Kidney (tissue), 22 donors: ENCODE measurements at places on chromosomes 3 and 15.

DNA sequence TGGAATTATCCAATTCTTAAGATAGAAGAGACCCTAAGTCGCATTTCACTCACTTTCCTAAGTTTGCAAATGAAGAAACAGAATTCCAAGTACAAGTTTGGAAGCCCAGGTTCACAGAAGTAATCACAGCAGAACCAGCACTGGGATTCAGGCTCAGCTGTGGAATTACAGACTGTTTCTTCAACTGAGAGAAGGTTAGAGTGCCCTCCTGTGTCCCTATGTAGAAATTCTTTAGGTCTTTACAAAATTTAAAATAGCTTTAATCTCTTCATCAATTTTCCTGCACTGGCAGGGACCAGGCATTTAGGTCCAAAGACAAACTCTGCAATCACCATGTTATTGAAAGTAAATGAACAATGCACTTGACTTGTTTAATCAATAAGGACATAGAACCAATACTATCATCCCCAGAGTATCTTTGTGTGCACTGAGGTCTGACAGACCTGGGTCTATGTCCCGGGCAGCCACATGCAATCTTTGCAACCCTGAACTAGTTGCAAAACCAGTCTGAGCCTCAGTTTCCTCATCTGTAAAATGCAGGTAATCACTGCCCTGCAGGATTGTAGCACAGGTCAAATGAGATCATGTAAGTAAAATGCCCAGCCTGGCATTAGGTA, 96.3 kb upstream of the ZBED2 start:
- DNase-seq = no peak

DNA sequence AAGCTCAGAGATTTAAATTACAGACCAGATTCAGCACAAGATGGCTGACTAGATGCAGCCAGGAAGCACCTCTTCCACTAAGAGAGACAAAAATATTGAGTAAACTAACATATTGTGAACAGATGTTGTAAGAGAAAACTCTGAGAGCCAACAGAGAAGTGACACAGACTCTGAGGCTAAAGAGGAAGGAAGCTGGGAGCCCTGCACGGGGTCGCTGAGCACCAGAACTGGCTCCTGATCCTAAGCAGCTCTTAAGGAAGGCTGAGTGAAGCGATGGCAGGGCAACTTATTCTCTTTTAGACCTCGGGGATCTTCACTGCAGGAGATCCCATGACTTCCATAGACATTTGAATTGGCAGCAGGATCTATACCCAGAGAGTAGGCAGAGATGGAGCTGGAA, 578.0 kb upstream of the GRM7 start:
- DNase-seq = no peak

DNA sequence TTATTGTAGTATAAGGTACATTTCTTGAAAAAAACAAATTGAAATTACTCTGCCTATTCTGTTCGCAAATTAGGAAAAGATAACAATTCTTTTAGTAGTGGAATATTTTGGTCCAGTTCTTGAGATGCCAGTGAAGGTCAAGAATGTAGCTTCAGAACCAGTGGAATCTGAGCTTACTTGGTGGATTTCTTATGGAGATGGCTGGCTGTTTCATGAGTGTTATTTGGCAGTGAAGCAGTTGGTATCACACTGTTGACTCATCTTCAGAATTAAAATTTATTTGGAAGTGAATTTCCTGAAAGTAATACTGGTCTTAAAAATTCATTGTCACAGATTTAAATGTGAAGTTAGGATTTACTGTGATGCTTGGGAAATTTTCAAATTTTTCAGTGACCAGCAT, 19.1 kb downstream of the RNF13 start:
- no peak for DNase-seq

DNA sequence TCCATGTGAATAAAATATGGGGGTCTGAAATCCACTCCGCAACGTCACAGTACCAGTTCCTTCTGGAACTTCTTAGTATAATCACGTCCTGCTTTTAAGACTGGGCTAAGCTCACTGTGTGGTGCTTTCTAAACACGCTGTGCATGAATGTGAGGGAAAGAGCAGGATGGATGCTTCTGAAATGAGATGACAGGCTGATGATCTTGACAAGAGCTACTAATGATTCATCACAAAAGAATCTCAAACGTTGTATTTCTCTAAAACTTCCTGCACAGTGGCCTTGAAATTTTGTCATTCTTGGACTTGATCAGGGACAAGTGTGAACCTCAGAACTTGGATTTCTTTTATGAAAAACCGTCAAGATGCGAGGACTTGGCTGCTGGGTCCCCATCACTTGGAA, 221.4 kb downstream of the CADPS start:
- DNase-seq = no peak

DNA sequence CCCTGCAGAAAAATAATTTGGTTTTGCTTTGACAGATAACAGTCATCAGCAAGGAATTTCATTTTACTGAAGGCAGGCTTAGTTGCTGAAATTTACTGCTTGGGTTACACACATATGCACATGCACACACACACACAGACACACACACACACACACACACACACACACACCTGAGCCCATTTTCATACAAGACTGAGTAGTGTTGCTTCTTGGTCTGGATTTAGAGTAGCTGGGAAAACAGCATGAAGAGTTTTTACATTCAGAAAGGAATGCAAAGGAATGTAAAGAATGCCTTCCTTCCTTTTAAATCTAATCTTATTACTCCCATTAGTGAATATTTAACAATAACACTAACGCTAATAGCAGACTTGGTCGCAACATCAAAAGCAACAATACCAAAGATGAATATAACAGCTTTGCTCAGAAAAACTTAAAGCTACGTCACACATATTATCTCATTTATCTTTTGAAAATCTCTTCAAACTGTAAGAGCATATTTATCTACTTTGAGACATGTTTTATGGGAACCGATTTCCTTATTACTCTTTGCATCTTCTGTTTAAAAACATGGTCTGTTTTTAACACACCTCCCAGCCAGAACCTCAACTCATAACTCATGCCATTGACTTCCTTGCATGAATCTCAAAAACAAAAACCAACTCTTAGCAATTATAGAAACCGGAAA, 32.5 kb downstream of the RFTN1 start:
- no peak for DNase-seq

DNA sequence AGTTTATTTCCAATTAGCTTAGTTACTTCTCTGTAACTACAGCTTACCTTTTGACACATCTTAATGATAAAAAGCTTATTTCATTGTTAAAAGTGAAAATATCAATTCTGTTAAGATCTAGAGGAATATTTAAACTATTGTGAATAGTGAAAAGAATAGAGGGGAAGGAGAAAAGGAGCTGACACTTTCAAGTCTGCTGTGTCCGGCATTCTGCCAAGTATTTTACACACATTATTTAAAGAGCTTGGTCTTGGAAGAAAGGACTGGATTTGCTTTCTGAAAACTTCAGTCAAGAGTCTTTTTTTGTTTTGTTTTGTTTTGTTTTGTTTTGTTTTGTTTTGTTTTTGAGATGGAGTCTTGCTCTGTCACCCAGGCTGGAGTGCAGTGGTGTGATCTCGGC, 34.8 kb downstream of the CCDC80 start:
- DNase-seq = peak; percentile 54

DNA sequence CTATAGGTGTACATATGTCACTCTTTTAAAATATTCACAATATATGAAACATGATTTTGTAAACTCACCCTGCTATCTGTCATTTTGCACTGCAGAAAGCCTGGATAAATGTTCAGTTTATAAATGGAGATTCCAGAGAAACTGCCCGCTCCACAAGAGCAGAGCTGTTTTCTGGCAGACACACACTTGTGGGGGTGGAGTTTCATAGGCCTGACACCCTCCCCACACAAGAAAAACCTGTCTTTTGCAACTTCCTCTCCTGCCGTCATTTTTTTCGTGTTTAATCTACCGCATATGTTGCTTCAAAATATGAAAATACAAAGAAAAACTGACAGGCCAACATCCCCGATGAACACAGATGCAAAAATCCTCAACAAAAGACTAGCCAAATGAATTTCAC, 479.0 kb downstream of the GABRG3 start:
- no peak for DNase-seq

- DNase-seq = no peak
These were observed 75.1 kb downstream of the FAM174B start for GRCh38 chr15:92580521-92580920.

GRCh38 chr3:180962530-180962929, 27.0 kb downstream of the DNAJC19 start:
- DNase-seq = no peak

DNA sequence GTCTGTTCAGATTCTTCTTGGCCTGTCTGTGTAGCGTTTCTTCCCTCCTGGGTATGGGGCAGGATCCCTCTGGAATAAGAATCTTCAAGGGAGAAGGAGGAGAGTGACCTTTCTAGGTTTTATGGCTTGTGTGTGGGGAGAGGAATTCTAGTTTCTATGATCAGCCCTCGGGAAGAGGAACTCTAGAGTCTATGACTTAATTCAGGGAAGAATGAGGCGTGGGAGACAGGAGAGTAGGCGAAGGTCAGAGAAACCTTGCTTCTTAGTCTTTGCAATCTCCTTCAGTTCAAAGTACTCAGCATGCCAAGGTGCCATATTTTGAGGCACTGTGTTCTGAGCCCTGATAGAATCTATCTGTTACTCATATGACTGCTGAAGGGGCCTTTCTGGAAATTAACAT, 99.2 kb upstream of the C3orf80 start:
- no peak for DNase-seq

DNA sequence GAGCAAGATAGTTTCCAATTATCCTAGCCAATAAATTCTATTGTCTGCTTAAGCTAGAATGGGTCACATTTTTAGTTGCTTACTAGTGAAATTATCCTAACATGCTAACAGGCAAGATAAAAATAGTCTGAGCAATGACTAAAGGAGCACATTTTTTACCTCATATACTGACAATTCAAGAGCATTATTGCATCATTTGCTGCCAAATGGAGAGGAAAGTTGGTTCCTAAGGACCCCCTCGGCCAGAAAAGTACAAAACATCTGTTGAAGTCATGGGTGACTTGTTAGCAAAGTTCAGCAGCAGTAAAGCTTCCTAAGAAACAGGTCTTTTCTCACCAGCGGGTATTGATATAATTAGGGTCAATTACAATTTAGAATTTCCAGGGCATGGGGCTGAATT, 1001.0 kb downstream of the FHIT start:
- no peak for DNase-seq

- DNase-seq = no peak
These were observed 526.0 kb upstream of the NR2F2 start for GRCh38 chr15:95804484-95804883.

- DNase-seq = no peak
These were observed 104.1 kb upstream of the TNFAIP8L3 start for GRCh38 chr15:51198701-51199232.

DNA sequence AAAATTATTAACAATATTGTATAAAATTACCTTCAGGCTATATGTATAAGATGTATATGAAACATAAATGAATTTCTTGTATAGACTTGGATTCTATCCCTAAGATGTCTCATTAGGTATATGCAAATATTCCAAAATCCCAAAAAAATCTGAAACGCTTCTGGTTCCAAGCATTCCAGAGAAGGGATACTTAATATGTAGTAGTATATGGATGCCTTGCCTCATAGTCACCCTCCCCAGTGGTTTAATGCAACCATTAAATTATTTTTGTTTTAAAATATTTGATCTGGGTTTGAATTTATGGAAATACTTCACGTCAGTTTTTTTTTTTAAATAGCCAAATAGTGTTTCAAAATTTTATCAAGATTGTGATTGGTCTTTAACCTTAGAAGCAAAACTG, 27.2 kb downstream of the PLCL2 start:
- DNase-seq = no peak

- peak; percentile 47 for DNase-seq
These were observed at the start of gene KCNH8 for GRCh38 chr3:19147905-19148767. KCNH8 (plus strand) TSS chr3:19148510; CDS start chr3:19148720, 210 bp downstream.

- peak; percentile 56 for DNase-seq
These were observed 492 bp downstream of the TMCC1 start for GRCh38 chr3:129892857-129893580.

- peak; percentile 87 for DNase-seq
These were observed at the start of gene TRANK1 for GRCh38 chr3:36944641-36945270. TRANK1 (minus strand) TSS chr3:36945054; CDS start chr3:36944809, 245 bp downstream.

DNA sequence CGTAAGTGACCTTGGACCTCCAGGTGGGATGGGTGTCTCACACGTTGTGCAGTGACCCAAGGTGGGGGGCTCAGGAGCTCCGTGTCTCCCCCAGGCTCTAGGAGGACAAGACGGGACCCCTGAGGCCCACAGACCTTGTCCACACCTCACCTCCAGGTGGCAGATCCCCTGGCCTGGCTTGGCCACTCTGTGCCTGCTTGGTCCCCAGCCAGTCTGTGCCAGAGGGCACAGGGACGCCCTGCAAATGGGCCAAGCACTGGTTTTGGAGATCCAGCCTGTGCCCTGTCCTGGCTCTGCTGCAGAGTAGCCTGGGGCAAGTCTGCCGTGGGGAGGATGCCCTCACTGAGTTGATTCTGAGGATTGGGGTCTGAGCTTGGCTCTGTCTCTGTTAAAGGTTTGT, 14.0 kb downstream of the SLC6A6 start:
- DNase-seq = no peak

- no peak for DNase-seq
These were observed 18.2 kb downstream of the CBLB start for GRCh38 chr3:105850593-105850992.

DNA sequence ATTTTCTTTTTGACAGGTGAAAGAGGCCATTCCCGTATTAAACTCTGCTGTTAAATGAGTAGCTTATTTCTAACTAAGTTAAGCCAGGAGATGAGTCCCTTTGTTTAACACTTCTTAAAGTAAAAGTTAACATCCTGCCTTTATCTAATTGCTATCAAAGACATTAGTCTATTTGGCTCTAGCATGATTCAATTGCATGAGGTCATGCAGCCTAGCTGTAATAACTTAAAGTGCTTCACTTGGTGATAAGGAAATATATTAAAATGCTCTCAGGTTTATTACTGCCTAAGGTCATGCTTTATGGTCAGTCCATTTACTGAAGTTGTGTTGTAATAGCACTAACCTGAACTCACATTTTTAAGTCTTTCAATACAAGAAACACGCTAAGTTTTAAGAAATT, 82.3 kb upstream of the MLF1 start:
- DNase-seq = no peak

DNA sequence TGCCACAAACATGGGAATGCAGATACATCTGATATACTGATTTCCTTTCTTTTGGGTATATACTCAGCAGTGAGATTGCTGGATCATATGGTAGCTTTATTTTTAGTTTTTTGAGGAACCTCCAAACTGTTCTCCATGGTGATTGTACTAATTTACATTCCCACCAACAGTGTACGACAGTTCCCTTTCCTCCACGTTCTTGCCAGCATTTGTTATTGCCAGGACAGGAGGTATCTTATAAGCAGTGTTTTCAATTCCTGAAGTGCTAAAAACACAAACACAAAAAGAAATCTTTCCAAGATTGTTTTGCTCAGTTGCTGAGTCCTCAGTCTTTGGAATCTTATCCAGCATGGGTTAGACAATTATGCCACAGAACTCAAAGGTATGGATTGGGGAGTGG, 13.5 kb downstream of the GTF2E1 start:
- no peak for DNase-seq

GRCh38 chr3:16392065-16392464, 121.4 kb downstream of the RFTN1 start:
- no peak for DNase-seq

GRCh38 chr3:78741066-78741645, 1026.6 kb downstream of the ROBO1 start:
- no peak for DNase-seq
